ENCODE measurements at places on chromosomes 5 and 9.

GRCh38 chr5:32020946-32021345 is 153.2 kb downstream of the GOLPH3 start:
- no peak for DNase-seq

GRCh38 chr5:129773376-129773775 is 25.5 kb downstream of the MINAR2 start:
- no peak for DNase-seq

GRCh38 chr5:173706700-173707099 is 90.2 kb upstream of the BOD1 start:
- no peak for DNase-seq

DNA sequence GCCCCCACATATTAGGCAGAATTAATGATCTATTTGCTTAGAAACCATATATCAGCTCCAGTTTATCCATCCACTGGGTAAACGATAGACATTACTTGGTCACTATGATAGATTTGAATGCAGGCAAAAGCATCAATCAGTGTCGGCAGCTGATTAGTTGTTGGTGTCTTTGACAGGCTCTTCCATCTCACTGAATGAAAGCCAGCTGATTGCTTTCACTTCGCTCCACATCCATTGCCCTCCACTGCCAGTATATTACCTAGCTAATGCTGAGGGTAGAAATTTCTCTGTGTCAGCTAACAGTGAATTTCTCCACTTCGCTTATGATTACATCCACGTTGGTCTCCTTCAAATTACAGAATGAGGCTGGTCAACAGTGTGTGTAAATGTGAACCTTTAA is 821.3 kb upstream of the TYRP1 start:
- no peak for DNase-seq

- no peak for DNase-seq
Measured at GRCh38 chr5:139262059-139262741, 31.3 kb upstream of the MATR3 start.

GRCh38 chr5:135887447-135887864 is 8.2 kb downstream of the IL9 start:
- peak; percentile 24 for DNase-seq

- DNase-seq: no peak
Measured at GRCh38 chr5:24135536-24135935, 509.2 kb downstream of the CDH10 start.

GRCh38 chr9:71975833-71976232 is 64.4 kb downstream of the C9orf85 start:
- no peak for DNase-seq

DNA sequence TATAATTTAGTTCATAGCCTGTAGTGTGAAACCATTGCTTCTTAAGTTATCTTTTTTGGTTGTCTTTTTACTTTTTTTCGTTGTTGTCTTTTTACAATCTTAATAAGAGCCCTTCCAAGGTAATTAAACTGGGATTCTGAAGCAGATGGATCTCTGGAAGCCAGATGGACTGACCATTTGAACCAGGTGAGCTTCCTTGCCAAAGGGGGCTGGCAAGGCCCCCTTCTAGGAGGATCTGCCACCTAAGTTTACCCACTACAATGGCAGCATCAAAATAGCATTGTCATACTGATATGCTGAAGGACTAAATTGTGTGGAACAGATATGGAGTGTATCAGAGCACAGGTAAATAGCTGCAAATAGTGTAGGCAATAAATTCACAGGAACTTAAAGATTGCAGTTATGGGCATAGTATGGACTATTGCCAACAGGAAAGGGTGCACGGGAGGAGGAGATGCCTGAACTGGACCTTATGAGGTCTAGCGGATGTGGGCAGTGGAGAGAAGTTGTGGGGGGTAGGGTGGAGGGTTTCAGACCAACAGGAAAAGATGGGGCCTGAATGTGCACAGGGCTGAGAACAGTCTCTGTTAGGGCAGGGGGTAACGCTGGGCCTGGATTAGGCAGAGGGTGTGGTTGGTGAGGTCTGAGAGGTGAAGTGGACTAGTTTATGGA is 61.5 kb upstream of the CTXN3 start:
- DNase-seq: no peak

- DNase-seq: no peak
Measured at GRCh38 chr5:126656401-126657007, 55.8 kb downstream of the PHAX start.

- DNase-seq: no peak
Measured at GRCh38 chr9:111052791-111053190, 14.5 kb upstream of the LPAR1 start.

GRCh38 chr5:62256161-62257019 is 49.6 kb upstream of the KIF2A start:
- no peak for DNase-seq

GRCh38 chr5:1659100-1659981 is 135.6 kb upstream of the LPCAT1 start:
- no peak for DNase-seq

DNA sequence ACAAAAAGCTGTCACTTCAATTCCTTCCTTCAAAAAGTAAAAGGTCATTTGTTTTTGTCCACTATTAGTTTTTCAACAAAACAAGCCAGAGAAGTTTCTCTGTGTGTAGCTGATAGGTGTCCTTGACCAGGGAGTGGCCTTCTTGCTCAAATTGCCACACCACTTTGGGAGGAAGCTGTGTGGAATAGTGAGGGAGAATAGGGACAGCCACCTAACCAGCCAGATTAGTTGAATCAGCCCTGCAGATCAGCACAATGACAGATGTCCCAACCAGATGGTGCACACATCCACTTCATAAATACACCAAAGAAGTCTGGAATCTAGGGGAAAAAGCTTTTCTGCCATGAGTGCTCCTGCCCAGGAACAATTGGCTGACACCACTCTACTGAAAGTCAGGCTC is 37.2 kb downstream of the NREP start:
- no peak for DNase-seq

DNA sequence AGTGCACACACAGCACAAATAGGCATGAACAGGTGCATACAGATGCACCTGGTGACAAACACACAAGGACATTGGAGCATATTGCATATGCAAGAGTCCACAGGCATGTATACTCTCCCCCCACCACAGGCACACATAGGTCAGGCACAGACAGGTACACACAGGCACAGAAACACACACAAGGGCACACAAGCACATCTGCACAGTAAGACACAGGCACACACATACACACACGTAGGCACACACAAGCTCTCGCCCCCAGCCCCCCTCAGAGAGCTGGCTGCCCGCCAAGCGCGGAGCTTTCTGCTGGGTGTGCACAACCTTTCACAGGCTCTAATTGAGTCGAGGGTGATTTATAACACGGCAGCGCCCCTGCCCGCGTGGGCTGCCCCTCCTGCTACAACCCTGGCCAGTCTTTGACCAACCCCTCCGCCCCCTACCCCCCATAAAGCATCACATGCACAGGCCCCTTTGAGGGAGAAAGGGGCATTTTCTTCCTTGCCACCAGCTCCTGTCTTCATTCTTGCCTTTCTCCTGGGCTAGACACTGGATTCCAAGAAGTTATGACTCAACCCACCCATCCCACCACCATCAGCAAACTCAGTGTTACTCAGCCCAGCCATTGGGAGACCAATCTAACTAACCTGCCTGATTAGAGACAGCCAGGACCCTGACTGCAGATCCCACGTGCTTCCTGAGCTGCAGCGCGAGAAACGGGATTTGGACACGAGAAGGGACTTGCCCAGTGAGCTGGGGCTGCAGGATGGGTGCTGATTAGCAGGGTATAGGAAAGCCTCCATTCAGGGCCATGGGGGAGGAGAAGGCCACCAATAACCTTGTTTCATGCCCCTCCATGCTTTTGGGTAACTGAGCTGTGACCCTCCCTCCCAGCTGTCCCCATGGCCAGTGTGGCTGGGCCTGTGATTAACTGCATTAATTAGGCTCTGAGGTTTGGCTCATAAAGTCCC is 42.8 kb upstream of the PSD2 start:
- DNase-seq: no peak

DNA sequence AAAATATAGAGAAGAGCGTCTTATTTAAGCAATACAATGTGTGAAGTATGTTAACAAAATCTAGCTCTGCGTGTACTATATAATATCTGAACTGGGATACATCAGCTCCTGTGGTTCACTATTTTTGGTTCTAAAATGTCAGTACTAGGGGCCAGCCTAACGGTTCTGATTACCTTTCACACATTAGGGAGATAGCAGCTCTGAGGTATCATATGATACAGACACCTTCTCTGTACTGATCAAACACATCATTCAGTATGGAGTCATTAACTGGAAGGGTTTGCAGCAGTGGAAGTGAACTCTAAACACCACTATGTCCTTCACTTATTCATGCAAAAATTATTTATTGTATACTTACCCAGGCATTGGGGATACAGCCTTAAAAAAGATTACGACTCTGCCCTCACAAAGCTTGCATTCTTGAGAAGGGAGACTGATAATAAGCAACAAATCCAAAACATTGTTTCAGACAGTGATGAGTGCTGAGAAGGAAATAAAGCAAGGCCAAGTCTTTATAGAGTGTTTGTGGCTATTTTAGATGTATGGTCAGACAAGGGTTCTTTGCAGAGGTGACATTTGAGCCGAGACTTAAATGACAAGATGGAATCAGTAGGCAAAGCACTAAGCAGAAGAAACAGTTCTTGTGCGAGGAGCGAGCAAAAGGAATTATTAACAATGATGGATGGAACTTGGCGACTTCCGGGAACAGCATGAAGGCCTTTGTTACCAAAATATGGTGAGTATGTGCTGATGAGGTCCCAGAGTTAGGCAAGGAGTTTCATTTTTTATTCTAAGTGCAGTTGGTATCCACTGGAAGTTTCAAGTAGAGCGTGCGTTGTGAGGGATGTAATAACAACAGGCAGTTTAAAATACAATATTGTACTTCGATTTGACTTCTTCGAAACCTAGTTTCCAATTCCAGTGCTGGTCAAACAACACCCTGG is 1.8 kb upstream of the LNPEP start:
- DNase-seq: no peak

DNA sequence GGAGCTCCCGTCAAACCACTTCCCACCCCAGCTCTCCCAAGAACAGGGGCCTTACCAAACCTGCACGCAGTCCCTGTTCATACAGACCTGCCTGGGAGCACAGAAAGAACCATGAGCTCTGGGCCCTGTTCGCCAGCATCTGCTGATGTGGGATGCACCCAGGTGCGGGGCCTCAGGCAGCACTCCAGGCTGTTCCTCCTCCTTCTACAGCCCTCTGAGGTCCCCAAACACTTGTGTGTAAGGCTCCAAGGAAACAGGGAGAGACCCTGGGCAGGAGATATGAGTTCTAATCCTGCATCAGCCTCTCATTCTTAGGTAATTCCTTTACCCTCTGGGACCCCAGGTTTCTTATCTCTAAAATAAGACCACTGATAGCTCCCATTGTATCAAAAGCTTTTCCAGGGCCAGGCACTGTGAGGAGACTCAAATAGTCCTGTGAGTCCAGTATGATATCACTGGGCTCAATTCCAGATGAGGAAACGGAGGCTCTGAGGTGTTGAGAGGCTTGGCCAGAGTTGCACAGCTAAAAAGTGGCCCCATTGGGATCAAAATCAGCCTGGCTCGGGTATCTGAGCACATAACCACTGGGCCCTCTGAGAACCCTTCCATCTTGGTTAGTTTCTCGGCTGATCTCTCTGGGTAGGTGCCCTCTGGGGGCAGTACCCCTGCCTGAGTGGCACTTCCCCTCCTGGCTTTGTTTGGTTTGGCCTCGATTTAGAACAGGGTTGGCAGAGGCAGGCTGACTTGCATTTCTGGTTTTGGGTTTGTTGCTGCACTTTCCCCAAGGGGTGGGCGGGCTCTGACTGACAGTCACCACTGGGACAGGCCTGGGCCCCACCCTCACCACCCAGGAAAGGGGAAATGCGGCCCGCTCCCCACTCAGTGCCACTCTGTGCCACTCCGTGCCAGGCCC is 116.8 kb downstream of the RGS3 start:
- no peak for DNase-seq

DNA sequence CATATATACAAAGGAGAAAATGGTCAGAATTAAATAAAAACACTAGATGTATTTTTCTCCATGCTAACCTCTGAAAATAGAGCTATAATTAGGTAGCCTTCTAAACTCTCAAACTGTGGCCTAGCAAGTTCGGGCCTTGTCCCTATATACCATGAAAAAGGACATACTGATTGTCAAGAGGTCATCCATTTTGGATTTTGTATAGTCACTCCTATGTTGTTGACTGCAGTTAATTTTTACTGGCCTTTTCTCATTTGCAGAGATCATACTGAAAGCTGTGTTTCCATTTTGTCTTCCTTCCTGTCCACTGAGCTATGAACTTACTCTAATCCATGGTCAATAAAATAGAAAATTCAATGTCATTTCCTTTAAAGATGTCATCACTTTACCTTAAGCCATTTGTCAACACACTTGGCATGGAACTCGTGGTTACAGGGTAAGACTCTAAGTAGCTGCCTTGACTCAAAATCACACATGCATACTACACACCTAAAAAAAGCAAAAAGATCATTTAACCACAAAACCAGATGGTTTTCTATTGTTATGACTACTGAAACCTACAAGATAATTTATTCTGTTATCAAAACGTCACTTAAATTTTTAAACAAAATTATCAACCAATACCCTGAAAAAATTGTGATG is 58.0 kb downstream of the RNF38 start:
- DNase-seq: no peak

DNA sequence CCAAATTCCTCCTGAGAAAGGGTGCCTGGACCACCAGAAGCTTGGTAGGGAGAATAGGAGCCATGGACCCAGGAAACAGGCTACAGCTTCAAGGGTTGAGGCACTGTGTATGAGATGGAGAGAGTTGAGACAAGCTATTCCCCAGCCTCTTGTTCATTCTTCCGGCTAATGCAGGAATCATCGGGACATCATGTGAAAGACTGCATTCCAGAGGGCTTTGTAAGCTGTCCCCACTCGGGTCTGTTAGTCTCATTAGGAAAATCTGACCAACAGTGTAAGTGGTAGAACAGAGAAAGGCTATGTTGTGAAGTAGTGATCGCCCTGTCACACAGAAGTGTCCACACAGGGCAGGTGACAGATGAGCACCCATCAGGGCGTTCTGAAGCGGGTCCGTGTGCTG is 81.4 kb downstream of the GABBR2 start:
- no peak for DNase-seq

GRCh38 chr9:126125992-126126409 is 200.6 kb upstream of the MVB12B start:
- no peak for DNase-seq

- no peak for DNase-seq
Measured at GRCh38 chr9:21611891-21612290, 129.8 kb upstream of the IFNE start.

DNA sequence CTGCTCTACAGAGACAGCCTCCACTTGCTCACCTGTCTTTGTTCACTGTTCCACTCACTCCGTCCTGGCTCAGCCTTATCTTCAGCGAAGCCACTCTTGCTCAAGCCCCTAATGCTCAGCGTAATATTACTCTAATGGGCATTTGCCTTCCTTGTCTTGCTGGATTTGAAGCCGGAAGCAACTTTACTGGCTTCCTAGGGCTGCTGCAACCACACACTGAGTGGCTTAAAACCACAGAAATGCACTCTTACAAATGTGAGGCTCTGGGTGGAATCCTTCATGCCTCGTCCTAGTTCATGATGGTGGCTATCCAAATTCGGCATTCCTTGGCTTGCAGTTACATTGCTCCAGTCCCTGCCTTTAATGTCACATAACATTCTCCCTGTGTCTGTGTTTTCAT is 85.5 kb upstream of the MARCHF11 start:
- DNase-seq: no peak

- DNase-seq: no peak
Measured at GRCh38 chr9:130383350-130383715, 61.4 kb upstream of the ASS1 start.

- no peak for DNase-seq
Measured at GRCh38 chr9:4760122-4760521, 19.1 kb upstream of the AK3 start.

- DNase-seq: no peak
Measured at GRCh38 chr9:8860086-8860485, 1060.5 kb upstream of the DMAC1 start.

GRCh38 chr5:73365301-73365853 is 83.2 kb downstream of the FOXD1 start:
- no peak for DNase-seq

All from substantia nigra (tissue), 51 donors.